NCI-H2029 treated with DMSO at 0.1 percent for 48 hours (cell line): ENCODE measurements at places on chromosomes 1 and 21.

DNA sequence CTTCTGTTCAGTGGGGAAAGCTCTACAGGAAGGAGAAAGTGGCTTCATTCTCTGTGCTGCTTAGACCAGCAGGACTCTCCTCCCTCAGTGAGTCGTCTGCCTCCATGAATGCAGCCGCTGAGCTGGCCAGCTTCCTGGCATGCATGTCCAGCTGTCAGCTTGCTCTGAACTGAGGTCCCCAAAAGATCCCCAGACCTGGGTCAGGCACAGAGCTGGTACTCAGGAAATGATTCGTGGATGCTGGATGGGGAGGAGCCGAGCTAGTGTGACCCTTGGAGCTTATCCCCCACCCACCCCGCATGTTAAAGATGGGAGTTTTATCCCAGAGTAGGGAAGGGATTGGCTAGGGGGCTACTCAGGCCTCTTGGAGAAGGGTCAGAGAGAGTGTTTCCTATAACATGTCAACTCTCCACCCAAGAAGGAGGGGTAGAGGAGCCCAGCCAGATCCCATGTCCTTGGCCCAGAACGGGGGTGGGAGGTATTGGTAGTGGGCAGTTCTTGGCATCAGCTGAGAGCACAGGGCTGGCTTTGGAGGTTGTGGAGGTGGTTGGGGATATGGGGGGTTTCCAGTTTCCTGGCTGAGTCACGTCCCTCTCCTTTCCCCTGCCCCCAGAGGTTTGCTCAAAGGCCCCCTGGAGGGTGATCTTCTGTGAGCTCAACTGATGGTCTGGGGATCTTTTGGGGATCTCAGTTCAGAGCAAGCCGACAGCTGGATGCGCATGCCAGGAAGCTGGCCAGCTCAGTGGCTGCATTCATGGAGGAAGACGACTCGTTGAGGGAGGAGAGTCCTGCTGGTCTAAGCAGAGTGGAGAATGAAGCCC lies 110.1 kb downstream of the FOXD2 start:
- DNase-seq = no peak

GRCh38 chr1:244710474-244711062 lies 57.6 kb downstream of the DESI2 start:
- DNase-seq = no peak

GRCh38 chr1:204227996-204228785 lies 14.4 kb upstream of the GOLT1A start:
- no peak for DNase-seq

DNA sequence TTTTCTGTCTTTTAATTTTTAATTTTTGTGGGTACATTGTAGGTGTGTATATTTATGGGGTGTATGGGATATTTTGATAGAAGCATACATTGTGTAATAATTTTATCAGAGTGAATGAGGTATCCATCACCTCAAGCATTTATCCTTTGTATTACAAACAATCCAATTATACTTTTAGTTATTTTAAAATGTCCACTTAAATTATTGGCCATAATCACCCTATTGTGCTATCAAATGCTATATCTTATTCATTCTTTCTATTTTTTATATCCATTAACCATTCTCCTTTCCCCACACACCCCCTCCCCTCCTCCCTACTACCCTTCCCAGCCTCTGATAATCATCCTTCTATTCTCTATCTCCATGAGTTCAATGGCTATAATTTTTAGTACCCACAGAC lies 70.2 kb upstream of the TSHB start:
- no peak for DNase-seq

- no peak for DNase-seq
Observed at GRCh38 chr1:184646824-184647223, 107.8 kb downstream of the EDEM3 start.

DNA sequence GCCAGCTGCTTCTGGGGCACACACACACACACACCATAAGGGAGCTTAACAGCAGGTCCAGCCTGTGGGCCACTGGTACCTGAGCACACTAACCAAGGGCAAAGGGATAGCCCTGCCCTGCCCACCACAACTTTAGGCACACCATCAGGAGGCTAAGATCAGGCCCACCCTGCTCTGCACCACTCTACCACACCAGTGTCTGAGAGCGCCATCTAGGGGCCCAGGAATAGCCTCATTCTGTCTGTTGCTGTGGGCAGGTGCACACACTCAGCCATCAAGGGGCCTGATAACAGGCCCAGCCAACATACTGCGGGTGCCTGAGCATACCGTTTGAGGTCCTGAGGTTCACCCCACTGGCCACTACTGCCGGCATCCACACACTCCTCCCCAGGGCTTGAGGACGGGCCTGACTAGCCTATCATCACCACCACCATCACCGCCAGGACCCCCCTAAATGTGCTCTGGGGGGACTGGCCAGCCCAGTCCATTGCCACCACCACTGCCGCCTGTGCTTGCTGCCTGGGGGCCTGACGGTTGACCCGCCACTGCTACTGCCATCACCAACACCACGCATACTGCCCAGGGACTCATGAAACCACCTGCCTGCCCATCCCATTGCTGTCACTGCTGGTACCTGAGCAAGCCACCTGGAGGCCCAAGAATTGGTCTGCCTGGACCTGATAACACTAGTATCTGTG lies 31.3 kb downstream of the NSL1 start:
- DNase-seq = no peak

DNA sequence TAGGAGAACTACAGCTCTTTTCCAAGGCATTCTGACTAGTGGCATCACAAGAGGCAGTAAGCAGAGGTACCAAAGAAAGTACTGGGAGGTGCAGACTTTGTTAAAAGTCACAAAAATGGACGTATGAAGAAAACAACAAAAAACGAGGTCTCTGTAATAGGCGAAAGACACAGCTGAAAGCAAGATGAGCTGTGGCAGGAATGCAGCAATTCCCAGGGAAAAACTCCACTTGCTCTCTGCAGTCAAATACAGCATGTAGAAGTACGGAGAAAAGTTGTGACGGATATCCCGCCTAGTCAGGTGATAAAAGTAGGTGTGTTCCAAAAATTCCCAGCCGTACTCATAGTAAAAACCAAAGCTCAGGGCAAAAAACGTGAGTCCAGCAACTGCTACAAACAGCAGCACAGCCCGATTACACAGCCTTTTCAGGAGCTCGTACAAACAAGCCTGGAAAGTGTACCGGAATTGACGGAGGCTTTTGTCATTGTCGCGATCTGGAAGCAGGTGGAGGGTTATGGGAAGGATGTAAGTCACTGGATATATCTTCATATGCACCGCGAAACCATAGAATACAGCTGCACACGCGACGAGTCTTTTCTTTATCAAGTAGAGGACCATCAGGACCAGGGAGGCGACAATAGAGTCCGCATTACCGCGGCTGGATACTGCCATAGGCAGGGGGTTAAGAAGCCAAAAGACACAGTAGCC lies 979 bp downstream of the PIGM start:
- no peak for DNase-seq

- DNase-seq = no peak
Observed at GRCh38 chr1:209387969-209388329, 195.6 kb upstream of the CAMK1G start.

DNA sequence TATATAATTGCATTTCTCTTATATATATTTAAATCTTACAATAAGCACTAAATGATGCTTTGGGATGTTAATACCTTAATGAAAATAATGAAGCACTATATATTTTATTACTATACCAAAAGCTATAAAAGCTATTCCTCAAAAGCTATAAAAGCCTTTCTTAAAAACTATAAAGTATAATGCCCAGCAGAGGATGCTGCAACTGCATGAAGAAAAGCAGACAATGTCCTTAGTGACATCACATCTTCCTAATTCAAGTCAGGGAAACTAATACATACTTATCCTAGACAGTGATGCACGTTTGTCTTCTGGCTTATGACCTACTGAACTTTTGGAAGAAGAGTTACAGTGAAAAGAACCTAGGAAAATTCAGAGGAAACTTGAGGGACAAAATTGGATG lies 13.6 kb upstream of the C1orf185 start:
- DNase-seq = no peak

DNA sequence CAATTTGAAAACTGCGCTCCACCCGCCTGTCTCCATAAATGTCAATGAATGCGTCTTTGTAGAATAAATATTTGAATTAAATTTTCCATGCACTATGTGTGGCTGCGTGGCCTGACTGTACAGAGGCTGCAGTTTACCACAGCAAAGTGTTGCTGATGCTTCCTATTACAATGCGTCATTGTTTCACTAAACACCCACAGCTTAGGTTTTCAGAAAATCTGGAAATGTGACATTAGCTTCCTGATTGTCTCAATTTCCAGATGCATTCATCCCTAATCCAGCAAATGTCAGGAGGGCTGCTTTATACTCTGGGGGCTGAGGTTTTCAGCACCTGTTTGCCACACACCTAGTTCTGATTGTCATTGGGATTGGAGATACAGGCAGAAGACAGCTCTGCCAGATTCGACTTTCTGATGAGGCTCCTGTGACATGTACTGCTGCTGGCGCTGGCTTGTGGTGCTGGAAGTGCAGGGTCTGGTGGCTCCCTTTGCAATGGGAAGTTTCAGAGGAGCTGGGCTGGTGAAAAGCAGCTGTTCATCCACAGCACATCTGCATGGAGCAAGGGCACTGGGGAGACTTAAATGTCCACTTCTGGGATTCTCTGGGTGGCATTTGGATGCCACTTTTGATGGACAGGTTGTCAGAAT lies 40.0 kb downstream of the URB2 start:
- no peak for DNase-seq

GRCh38 chr1:94316836-94317789 lies 79.7 kb upstream of the ARHGAP29 start:
- no peak for DNase-seq

DNA sequence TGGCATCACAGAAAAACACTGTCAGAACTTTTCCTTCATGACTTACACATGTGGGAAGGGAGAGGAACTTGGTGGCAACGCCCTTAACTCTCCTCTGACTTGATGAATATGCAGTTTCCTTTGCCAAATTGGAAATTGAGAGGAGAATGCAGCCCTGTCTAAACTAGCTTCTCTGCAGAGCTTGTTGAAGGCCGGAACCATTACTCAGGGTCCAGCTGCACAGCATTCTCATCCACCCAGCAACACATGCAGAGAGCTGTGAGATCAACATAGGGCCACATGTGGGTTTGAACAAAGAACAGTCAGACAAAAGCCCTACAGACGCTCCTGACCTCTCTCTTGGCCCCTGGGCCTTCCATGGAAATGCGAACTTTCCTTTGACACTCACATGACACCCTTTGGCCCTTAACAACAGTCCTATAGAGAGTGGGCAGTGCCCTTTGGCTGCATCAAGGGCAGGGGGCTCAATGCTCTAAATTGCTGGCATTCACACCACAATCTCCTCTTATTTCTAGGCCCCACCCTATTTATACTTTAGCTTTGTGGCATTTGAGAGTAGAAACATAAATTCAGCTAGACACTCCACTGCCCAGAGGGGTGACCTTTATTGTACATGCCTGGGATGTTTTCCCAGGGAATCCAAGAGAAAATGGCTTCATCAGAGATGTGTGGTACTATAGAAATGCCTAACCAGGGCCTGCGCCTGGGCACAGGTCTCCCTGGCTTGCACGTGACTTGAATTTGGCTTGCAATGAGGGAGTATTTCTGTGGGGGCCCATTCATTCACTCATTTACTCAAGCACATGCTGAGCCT lies 64.4 kb downstream of the CDC7 start:
- DNase-seq = no peak
